Subcutaneous adipose tissue (tissue), 4 donors: ENCODE measurements at places on chromosomes 6 and 20. TPM values are rescaled to one million over a fixed set of nuclear protein-coding genes. Genes with fewer than 3 reads are reported as not detected.

CCDC167 gene
- 13.0 TPM for total RNA-seq

LAMP5 gene
- total RNA-seq: not detected

ERVFRD-1 gene
- not detected for total RNA-seq

TULP4 gene
- total RNA-seq: 122 TPM

TSPO2 gene
- total RNA-seq: not detected

SLC17A2 gene
- total RNA-seq: not detected

MTFR2 gene
- 0.88 TPM for total RNA-seq

LY6G6D gene
- total RNA-seq: not detected

SOBP gene
- 6.8 TPM for total RNA-seq

C20orf141 gene
- not detected for total RNA-seq

RALGAPA2 gene
- total RNA-seq: 78.2 TPM

HEY2 gene
- total RNA-seq: 2.1 TPM

LHFPL5 gene
- not detected for total RNA-seq

ARFRP1 gene
- 39.4 TPM for total RNA-seq

UNC5CL gene
- 1.7 TPM for total RNA-seq

BHLHE23 gene
- total RNA-seq: not detected

SCAF8 gene
- 42.9 TPM for total RNA-seq

TTLL9 gene
- not detected for total RNA-seq

PACRG gene
- total RNA-seq: not detected

PNPLA1 gene
- total RNA-seq: not detected

PROKR2 gene
- total RNA-seq: not detected

SCAND1 gene
- 48.8 TPM for total RNA-seq

BPIFB1 gene
- not detected for total RNA-seq

SNAP25 gene
- 0.38 TPM for total RNA-seq

PPARD gene
- 7.5 TPM for total RNA-seq

KCNK17 gene
- not detected for total RNA-seq

CPXM1 gene
- total RNA-seq: 24.9 TPM

CNR1 gene
- 57.7 TPM for total RNA-seq

ZNF391 gene
- 1.3 TPM for total RNA-seq

RIPPLY2 gene
- total RNA-seq: not detected

ADAM33 gene
- 41.8 TPM for total RNA-seq

CDSN gene
- not detected for total RNA-seq

MDFI gene
- total RNA-seq: 10.9 TPM

BIRC7 gene
- total RNA-seq: 3.9 TPM

FKBP1C gene
- total RNA-seq: 0.82 TPM

SLPI gene
- 22.3 TPM for total RNA-seq

OSTM1 gene
- total RNA-seq: 46.1 TPM

SGK2 gene
- total RNA-seq: 17.0 TPM

BCAS1 gene
- not detected for total RNA-seq

CDH26 gene
- total RNA-seq: 1.7 TPM

ATP6V1G2 gene
- total RNA-seq: not detected

ULBP3 gene
- total RNA-seq: 6.4 TPM

AIF1 gene
- total RNA-seq: 50.5 TPM

LY6G5C gene
- 1.5 TPM for total RNA-seq

CST7 gene
- 3.1 TPM for total RNA-seq

PTCHD4 gene
- total RNA-seq: 0.68 TPM

GHRH gene
- not detected for total RNA-seq

CHD6 gene
- 47.4 TPM for total RNA-seq

ADGRG6 gene
- 17.3 TPM for total RNA-seq

PRL gene
- not detected for total RNA-seq

TSBP1 gene
- total RNA-seq: not detected

MOG gene
- total RNA-seq: not detected
